ENCODE measurements at places on chromosomes 7 and 10.

DNA sequence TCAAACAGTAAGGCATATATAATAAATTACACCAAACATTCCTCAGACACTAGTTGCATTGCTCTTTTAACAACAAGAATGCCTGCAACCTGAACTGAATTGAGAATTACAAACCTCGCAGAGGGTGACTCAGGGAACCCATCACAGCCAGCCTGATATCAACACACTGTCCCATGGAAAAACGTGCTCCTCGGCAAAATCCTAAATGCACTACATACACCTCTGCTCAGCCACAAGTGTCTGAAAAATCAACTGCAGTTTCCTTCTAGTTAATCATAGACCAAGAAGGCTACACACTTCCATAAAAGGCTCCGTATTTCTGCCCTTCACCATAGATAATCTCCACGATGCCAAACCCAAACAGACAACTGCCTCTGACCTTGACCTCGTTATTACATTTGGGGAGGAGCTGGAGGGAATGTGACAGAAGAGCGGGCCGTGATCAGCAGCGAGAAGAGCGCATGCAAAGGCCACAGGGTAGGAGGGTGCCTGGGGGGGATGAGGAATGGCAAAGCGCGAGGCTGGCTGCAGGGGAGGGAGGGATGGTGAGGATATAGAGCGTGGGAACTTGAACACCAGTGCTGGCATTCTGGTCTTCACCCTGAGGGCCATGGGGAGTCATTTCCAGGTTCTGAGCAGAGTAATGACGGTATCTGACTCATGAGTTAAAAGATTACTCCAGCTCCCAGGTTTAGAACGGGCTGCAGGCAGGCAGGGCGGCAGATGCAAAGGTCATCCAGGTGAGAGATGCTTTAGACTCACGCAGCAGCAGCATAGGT is 201.9 kb upstream of the FRMD4A start:
- no peak for DNase-seq

DNA sequence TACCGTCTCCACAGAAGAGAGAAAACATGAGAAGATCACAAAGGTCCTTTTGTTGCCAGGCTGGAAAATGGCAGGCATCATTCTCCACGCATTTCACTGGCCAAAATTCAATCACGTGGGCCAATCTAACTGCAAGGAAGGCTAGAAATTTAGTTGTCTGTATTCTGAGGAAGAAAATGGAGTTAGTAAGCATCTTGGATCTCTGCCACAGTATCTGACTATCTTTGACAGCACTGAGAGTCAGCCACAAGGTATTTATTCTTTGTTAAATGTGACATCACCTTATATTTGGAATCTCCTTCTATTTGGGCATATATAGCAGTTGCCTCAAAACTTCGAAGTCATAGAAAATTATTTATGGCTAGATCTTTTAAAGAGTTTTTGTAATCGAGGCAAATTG is 213.9 kb downstream of the NSUN6 start:
- DNase-seq = no peak

- no peak for DNase-seq
Measured at GRCh38 chr10:21993360-21994001, 10.0 kb downstream of the DNAJC1 start.

GRCh38 chr10:111083222-111084095 is 6.6 kb downstream of the ADRA2A start:
- DNase-seq = no peak

- DNase-seq = no peak
Measured at GRCh38 chr10:3866332-3866731, 81.3 kb upstream of the KLF6 start.

GRCh38 chr10:86450806-86451603 is 70.6 kb downstream of the WAPL start:
- no peak for DNase-seq

DNA sequence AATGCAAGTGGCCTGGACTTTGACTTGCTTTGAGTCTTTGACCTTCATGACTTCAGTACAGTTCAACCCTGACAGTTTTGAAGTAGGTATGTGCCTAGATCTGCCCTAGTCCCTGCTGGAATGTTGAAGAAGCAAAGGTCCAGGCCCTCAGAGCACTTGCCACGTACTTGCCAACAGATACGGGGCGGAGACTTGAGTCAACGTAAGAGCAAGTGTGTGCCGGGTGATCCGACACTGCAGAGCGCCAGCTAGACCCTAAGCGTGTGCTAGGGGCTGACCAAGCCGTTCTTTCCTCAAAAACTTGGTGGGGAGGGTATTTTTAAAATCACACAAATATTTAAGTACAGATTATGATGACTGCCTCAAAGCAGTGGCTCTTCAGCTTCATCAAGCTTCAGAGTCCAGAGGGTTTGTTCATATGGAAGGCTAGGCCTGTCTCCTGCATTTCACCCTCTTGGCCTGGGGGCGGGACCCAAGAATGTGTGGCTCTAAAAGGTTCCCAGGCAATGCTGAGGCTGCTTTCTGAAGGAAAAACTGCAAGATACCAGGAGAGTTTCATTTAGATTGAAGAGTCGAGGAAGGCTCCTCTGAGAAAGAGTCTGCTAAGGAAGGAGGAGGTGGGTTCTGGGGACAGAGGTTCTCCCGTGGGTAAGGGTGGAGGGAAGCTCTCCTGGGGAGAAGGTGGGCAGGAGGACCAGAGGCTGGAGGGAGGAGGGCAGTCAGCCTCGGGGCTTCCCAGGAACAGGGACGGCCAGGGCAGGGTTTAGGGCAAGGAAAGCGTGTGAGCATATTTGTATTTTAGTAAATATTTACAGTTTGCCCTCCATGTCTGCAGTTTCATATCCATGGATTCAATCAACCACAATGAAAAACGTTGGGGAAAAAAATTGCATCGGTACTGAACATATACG is 160.3 kb downstream of the EGFR start:
- DNase-seq = no peak

GRCh38 chr7:69640925-69641594 is 42.8 kb downstream of the AUTS2 start:
- no peak for DNase-seq

- DNase-seq = no peak
Measured at GRCh38 chr7:142800699-142801260, 30.0 kb downstream of the PRSS2 start.

GRCh38 chr10:108208732-108209131 is 1044.2 kb upstream of the SORCS1 start:
- no peak for DNase-seq

DNA sequence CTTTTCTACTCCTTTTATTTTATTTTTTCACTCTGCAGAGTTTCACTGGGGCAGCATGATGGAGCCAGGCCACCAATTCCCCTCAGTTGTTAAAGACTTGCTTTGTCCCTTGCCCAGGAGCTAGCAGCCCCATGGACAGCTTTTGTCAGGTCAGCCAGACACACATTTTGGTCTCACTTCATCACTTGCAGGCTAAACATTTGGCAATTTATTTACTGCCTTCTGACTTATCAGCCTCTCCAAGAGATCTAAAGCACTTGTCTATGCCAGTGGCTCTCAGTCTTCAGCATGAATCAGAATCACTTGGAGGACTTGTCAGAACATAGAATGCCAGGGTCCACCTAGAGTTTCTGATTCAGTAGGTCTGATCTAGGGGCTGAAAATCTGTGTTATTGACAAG is 66.4 kb upstream of the GDF10 start:
- DNase-seq = no peak

DNA sequence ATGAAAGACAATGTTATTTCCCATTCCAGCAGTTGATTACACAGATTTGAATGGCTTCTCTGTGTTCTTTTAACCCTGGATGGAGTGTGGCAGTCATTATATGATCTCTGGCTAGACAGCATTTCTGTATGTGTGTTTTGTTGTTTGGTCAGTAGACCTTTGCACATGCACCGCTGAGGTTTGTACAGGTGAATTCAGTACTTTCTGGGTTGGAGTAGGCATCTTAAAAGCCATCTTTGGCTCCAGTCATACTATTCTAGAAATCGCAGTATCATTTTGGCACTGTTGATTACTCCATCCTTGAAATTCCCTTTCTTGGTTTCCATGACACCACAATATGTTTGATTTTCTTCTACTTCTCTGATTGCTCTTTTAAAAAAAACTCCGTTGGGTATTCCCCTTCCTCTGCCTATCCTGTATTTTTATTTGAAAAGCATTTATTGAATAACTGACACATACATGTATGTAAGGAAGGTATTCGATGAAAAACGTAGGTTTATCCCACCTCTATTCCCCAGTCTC is 29.9 kb downstream of the TAS2R41 start:
- no peak for DNase-seq

GRCh38 chr7:46630031-46630430 is 709.0 kb upstream of the IGFBP3 start:
- no peak for DNase-seq

DNA sequence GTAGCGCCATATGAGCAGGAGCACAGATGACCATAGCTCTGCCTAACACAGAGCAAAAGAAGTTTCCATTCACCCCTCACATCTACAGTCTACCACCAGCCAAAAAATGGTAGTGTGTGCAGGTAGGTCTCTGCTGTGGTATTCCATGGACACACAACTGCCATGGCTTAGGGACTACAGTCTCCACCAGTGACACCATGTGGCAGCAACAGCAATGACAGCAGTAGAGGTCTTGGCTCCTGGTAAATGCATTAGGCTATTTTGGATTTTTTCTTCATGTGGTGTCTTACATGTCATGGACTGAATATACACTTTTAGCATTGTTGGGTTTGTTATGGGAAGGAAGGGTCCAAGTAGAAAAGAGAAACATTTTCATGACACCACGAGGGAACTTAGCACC is 70.1 kb upstream of the CABCOCO1 start:
- no peak for DNase-seq

- no peak for DNase-seq
Measured at GRCh38 chr7:81207801-81208200, 288.9 kb upstream of the SEMA3C start.

DNA sequence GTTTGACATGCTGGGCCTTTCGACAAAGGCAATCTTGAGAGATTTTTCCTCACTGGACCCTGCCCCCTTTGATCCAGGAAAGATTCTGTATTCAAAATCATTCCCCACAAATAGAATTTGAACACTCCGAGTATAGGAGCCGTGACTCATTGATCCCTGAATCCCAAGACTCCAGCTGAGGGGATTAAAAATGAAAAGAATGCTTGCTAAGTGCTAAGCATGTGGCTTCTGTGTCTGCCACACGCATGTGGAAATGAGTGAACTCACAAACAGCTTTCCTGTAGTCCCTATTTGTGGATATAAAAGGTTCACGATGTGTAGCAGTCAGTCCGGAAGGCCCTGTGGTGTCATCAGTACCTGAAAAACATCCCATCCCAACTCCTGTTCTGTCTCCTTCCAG is 674.3 kb downstream of the SDK1 start:
- no peak for DNase-seq

- no peak for DNase-seq
Measured at GRCh38 chr7:99137411-99138180, 6.3 kb downstream of the SMURF1 start.

DNA sequence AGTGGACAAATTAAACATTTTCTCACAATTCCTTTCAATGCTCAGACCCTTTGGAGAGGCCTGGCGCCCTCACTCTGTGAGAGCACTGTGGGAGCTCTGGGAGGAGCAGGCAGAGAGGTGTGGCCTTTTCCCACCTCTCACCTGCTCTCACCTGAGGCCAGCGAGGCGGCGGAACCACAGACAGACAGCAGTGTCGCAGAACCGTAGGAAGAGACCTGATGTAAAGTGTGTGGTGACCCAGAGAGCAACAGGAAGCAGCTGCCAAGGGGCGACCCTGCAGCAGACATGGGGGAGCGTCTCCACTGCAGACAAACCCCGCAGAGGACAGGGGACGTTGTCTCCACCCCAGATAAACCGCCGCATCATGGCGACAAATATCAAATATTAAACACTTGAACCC is 15.6 kb upstream of the PARP12 start:
- no peak for DNase-seq

- DNase-seq = peak; percentile 30
Measured at GRCh38 chr7:27156916-27157701, 634 bp upstream of the HOXA7 start.

GRCh38 chr7:4307316-4308204 is 374.5 kb upstream of the FOXK1 start:
- no peak for DNase-seq

DNA sequence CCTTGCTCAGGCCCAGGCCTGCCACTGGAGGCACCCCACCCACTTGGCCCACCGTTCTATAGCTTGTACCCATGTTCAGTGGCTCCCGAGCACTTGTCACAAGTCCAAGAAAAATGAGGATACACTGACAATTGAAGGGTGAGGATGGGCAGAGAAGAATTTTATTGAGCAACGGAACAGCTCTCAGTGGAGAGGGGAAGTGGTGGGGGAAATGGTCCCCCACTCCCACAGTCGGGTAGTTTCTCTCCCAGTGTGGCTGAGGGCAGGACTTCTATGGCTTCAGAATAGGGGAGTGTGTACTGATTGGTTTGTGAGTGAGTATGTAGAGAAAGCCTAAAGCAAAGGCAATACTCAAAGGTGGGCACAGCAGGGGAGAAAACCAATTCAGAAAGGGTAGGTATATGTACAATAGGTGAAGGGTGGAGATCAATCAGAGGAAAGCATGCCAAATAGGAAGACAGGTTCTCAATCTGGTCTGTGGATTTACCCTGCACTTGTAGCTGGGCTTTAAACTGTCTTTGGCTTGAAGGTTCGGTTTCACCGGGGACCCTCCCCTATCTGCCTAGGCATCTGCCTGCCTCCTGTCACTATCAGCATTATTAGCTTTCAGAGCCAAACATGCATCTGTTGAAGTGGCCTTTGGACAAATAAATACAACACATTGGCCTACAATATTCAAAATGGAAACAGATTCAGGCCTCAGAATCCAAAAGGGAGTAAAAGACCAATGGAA is 8.9 kb upstream of the TSPAN13 start:
- DNase-seq = no peak

- DNase-seq = no peak
Measured at GRCh38 chr7:98334081-98334480, 52.6 kb downstream of the BRI3 start.

GRCh38 chr10:24669285-24669852 is 54.3 kb downstream of the ARHGAP21 start:
- DNase-seq = no peak

GRCh38 chr7:45181286-45181960 is 23.8 kb downstream of the RAMP3 start:
- peak; percentile 19 for DNase-seq

DNA sequence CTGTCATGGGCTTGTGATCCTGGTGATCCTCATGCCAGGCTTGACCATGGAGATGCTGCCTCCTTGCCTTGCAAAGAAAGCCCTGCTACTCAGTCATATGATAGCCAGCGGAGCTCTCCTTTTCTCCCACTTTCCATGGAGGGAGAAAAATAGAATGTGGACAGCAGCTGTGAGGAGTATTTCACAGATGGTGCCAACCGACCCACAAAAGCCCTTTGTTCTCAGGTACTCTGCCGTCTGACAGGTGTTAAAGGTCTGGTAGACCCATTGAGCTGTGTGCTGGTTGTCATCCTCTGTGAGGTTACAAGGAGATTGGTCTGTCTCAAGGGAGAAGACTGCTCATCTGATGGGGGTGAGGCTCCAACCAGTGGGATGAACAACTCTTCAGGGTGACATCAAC is 29.5 kb upstream of the COBL start:
- DNase-seq = no peak

DNA sequence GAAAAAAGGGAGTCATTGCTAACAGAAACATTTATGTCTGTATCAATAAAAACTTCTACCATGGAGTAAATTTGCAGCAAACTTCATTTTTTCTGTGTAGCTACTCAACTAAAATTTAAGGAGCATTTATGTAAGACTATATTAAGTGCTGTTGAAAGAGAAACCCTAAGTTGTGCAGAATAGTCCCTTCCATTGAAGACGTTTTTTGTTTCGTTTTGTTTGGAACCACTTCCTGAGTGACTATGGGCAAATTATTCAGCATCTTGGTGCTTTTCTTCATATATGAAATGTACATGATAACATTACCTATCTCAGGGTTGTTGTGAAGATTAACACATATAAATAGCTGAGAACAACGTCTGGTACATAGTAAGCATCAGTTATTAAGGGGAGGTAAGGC is 24.3 kb downstream of the SEM1 start:
- DNase-seq = no peak
